ENCODE measurements at places on chromosomes 12 and 14.

DNA sequence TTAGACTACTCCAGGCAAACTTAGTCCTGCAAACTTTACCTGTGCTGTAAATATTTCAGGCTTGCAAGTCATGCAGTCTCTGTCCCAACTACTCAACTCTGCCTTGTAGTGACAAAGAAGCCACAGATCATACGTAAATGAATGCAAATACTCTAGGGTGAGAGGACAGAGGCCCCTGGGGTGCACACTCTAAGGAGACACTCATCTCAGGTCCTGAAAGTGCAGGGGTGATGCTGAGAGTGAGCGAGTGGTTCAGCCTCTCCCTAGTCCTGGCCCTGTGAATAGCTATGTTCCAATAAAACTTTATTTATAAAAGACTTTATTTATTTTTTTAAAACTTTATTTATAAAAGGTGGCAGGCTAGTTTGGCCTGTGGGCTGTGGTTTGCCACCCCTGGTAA is 34.9 kb downstream of the HCAR2 start:
- no peak for DNase-seq

- DNase-seq = no peak
These were observed 12.9 kb upstream of the GALNT8 start for GRCh38 chr12:4707306-4707705.

DNA sequence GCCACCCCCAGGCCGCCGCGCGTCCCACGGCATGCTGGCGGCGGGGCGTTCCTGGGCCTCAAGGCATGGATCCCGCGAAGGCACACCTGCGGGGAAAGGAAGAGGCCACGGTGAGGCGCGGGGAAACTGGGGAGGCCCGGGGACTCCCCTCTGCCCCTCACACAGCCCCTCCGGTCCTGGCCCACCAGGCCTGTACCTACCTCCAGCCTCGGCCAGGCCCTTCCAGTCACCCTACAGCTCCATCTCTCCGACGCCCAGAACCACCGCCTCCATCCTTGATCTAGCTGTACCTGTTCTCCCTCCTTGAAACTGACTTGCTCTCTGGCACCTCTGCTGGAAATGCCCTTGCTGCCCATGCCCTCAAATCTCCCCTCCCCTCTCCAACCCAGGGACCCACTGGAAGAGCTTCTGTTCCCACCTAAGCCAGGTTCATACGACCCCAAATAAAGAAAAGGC is 1.7 kb downstream of the ANKRD9 start:
- DNase-seq = no peak

GRCh38 chr14:78184157-78184556 is 14.0 kb downstream of the NRXN3 start:
- DNase-seq = no peak

- DNase-seq = no peak
These were observed 446.0 kb downstream of the AEBP2 start for GRCh38 chr12:19885093-19885812.

- DNase-seq = peak; percentile 73
These were observed 1.3 kb downstream of the GPR137C start for GRCh38 chr14:52553671-52554575.

All from NCI-H446 treated with DMSO at 0.1 percent for 48 hours (cell line).